ENCODE measurements at places on chromosomes 2 and 18. TPM values are rescaled to one million over a fixed set of nuclear protein-coding genes. Genes with fewer than 3 reads are reported as not detected.

The SRBD1 gene
- 15.3 TPM for total RNA-seq

The FRZB gene
- not detected for total RNA-seq

The C1GALT1C1L gene
- total RNA-seq: 0.30 TPM

The PRLH gene
- not detected for total RNA-seq

The PSMD1 gene
- 184 TPM for total RNA-seq

The CPO gene
- 0.47 TPM for total RNA-seq

The SLC38A11 gene
- not detected for total RNA-seq

The IHH gene
- total RNA-seq: under 0.01 TPM

The BIRC6 gene
- 125 TPM for total RNA-seq

The IMPACT gene
- total RNA-seq: 26.7 TPM

The GRB14 gene
- total RNA-seq: 7.5 TPM

The UGT1A4 gene
- not detected for total RNA-seq

The MOGAT1 gene
- total RNA-seq: not detected

The ITM2C gene
- total RNA-seq: 44.3 TPM

The IL1RL2 gene
- total RNA-seq: 4.3 TPM

The GREB1L gene
- total RNA-seq: 0.23 TPM

The SERPINB4 gene
- total RNA-seq: not detected

The MYL12A gene
- total RNA-seq: 1,536 TPM

The ASXL3 gene
- 1.8 TPM for total RNA-seq

The C1QL2 gene
- not detected for total RNA-seq

The DYTN gene
- total RNA-seq: not detected

The CTNNA2 gene
- not detected for total RNA-seq

The RAB10 gene
- total RNA-seq: 115 TPM

The GKN1 gene
- not detected for total RNA-seq

The GULP1 gene
- 17.1 TPM for total RNA-seq

The UPP2 gene
- total RNA-seq: not detected

The KRTCAP3 gene
- not detected for total RNA-seq

The PIK3C3 gene
- total RNA-seq: 35.3 TPM

The AKAIN1 gene
- not detected for total RNA-seq

The SF3B1 gene
- total RNA-seq: 168 TPM

The ABCB11 gene
- total RNA-seq: not detected

The FZD7 gene
- total RNA-seq: 8.0 TPM

The USP14 gene
- total RNA-seq: 17.4 TPM

The CDK15 gene
- total RNA-seq: 0.23 TPM

The SCG2 gene
- total RNA-seq: 36.4 TPM

The CYP26B1 gene
- total RNA-seq: 2.9 TPM

The POTEC gene
- not detected for total RNA-seq

The QPCT gene
- total RNA-seq: 2.2 TPM

The GPR39 gene
- total RNA-seq: 0.98 TPM

The SERPINB12 gene
- not detected for total RNA-seq

The PRKD3 gene
- 43.0 TPM for total RNA-seq

The NT5C1B gene
- total RNA-seq: not detected

The NABP1 gene
- 102 TPM for total RNA-seq

The RAB11FIP5 gene
- 22.5 TPM for total RNA-seq

The TUBB8B gene
- not detected for total RNA-seq

The COMMD1 gene
- 20.9 TPM for total RNA-seq

The CSRNP3 gene
- total RNA-seq: 2.1 TPM

The HOXD3 gene
- not detected for total RNA-seq

The AQP12B gene
- not detected for total RNA-seq

The DRC1 gene
- total RNA-seq: not detected
